NCI-H2081 treated with DMSO at 0.1 percent for 48 hours (cell line): ENCODE measurements at places on chromosomes 12 and 14.

DNA sequence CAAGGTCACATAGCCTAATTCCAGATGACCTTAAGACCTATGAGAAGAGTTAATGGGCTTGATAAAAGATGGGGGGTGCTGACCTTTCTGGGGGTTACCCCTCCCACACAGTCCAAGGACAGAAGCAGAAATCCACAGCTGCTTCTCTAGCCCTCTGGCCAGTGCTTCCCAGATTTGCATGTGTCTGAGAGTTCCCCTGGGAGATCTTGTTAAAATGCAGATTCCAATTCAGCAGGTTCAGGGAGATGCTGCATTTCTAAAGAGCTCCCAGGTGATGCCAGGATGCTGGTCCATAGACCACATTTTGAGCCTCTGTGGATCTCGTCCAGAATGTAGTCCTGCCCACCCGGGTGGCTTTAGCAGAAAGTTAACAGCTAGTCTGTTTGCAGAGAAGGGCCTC, 82.1 kb downstream of the WSCD2 start:
- no peak for DNase-seq

GRCh38 chr14:91005716-91006115, 54.7 kb downstream of the RPS6KA5 start:
- no peak for DNase-seq

DNA sequence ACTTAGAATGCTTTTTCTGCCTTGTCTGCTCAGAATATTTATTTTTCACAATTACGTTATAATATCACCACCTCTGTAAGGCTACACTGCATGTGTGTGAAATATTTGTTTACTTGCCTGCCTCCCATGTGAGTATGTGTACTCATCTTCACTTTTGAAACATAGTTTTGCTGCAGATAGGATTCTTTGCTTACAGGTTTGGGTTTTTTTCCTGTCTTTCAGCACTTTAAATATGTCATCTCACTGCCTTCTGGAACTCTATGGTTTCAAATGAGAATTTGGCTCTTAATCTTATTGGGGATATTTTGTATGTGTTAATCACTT, 10.9 kb downstream of the G2E3 start:
- DNase-seq, result no peak

- DNase-seq, result no peak
Observed at GRCh38 chr14:74441113-74441512, 15.1 kb upstream of the SYNDIG1L start.

- no peak for DNase-seq
Observed at GRCh38 chr12:56188778-56189098, 545 bp downstream of the SMARCC2 start.

GRCh38 chr14:100612986-100613385, 25.8 kb upstream of the BEGAIN start:
- DNase-seq, result no peak
